Foreskin keratinocyte (primary cell): ENCODE measurements at places on chromosomes 13 and 19.
A peak's percentile ranks its signal among the peaks of the same experiment; 100 is the strongest.

GRCh38 chr13:30024125-30024865 lies 173.9 kb upstream of the UBL3 start:
- no peak for DNase-seq

GRCh38 chr13:32430018-32430747 lies 2.3 kb upstream of the N4BP2L1 start:
- no peak for DNase-seq

DNA sequence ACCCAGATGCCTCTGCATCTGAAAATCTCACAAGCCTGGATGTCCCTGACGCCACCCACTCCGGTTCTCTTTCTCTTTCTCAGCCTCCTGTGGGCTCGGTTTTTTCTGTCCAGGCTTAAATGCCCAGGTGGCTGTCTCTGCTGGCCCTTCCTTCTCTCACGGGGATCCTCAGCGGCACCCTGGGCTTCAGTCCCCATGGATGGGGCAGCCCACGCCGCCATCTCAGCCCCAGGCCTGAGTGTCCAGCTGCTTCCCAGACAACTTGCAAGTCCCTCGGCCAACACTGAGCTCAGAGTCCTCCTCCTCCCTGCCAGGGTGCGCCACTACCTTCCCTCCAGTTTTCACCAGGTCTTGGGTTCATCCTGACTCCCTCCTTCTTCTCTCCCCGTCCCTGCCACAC lies 6.4 kb downstream of the FBN3 start:
- no peak for DNase-seq

GRCh38 chr19:13629687-13630357 lies 123.5 kb upstream of the CACNA1A start:
- DNase-seq, result peak; percentile 39

- DNase-seq, result no peak
Observed at GRCh38 chr19:51488491-51488890, 10.2 kb downstream of the CEACAM18 start.

DNA sequence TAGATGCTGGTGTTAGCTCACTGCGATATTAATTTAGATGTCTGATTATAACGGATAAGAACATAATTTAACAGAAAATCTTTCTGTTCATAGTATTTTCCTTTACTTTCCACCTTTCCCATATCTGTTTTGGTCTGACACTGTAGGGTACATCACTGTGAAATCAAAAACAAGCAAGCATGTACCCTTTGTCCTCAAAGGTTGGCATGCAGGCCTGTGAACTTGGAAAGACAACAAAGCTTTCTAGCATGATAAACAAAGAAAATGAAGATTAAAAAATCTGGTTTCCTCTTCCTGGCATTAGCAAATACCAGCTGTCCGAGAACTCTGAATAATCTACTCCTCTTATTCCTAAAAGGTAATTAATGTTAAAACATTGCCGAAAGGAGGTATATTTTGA lies 31.6 kb downstream of the THSD1 start:
- DNase-seq, result no peak

DNA sequence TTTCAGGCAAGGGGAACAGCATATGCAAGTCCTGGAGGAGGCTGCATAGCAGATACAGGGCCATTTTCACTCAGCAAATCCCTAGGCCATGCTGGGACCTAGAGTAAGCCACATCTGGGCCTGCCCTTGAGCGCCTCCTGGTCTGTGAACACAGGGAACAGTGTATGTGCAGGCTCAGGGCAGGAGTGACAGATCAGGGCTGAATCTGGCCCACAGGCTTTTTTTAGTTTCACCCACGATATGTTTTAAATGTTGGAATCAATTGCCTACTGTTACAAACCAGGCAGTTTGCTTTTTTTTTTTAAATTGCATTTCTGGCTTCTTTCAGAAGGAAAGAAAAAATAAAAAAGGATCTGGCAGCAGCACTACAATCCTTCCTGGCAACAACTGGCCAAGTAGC lies 1.5 kb upstream of the TMEM145 start:
- no peak for DNase-seq
